Naive thymus-derived CD4-positive, alpha-beta T cell (primary cell): ENCODE measurements at places on chromosomes 12 and 14. TPM values are rescaled to one million over a fixed set of nuclear protein-coding genes. Genes with fewer than 3 reads are reported as not detected.

VRTN gene
- not detected for polyA plus RNA-seq

DNA sequence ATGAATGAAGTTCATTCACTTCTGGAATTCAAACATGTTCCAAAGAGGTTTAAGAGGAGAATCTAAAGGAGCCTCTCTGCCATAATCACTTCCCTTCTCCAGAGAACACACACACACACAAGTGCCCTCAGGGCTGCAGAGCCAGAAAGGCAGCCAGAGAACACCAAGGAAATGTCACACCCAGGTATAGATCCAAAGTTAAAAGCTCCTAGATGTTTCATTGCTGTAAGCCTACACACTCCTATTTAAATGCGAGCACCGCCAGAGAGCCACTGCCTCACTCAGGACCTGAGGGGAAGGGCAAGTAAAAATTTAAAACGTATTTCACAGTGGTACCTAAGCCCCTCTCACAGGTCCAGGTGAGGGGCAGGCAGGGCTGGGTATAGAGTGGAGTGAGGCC lies 82.4 kb downstream of the TTC9 start:
- DNase-seq = no peak

ZNF140 gene
- polyA plus RNA-seq = 22.9 TPM

GRCh38 chr14:49919825-49920659 lies 27.2 kb downstream of the ARF6 start:
- DNase-seq = no peak

CDCA3 gene
- polyA plus RNA-seq = not detected

DNA sequence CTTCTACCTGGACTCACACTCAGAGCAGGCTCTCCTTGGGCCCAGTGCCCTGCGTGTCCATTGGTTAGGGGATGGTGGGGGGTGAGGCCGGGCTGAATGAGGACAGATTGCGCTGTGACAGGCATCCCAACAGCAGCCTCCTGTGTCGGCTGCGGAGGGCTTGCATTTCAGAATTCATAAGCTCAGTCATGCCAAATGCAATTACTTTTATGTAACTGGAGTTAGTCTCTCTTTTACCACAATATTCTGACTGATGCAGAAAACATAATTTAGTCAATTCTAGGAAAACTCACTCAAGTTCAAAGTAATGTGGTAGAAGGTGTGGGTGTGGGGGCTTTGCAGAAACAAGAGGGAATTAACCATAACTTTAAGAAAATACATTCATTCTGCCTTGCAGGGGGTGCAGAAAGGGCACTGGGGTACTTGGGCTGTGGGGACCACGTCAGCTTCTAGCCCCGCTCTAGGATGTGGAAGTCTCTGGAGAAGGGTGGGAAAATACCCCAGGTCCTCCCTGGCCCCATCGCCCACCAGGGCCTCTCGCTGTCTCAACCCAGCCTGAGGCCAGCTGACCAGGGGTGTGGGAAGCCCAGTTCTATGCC lies 257.7 kb downstream of the ADGRD1 start:
- DNase-seq = no peak

GRCh38 chr14:49206828-49207227 lies 379.4 kb downstream of the RPS29 start:
- no peak for DNase-seq

PPFIBP1 gene
- 2.7 TPM for polyA plus RNA-seq

ZFHX2 gene
- polyA plus RNA-seq = not detected

- DNase-seq = no peak
These were observed 28.6 kb upstream of the RAB35 start for GRCh38 chr12:120145164-120145563.
